ENCODE measurements at places on chromosomes 2 and 18. TPM values are rescaled to one million over a fixed set of nuclear protein-coding genes. Genes with fewer than 3 reads are reported as not detected.
A peak's percentile ranks its signal among the peaks of the same experiment; 100 is the strongest.

DNA sequence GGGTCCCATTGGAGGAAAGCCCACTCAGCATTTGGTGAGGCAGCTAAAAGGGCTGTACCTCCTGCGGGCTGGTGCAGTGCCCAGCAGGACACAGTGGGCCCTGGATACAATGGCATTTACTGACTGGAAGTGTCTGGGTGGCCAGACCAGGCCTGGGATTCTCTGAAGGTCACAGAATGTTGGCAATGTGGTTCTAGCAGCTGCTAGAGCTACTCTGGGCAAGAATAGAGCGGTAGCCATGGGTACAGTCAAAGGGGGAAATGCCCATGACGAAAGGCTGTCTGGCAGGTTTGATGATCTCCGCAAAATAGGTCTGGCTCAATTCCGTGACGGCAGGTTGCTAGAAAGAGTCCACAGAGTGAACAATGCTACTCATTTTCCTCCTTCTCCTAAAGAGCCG, 241.8 kb downstream of the AFF3 start:
- no peaks in the 10 kb centered on the region for H3K36me3 ChIP-seq
- no peak overlapping the region for H3K27ac ChIP-seq
- H3K27me3 ChIP-seq = no peaks in the 10 kb centered on the region
- no peak for DNase-seq

DNA sequence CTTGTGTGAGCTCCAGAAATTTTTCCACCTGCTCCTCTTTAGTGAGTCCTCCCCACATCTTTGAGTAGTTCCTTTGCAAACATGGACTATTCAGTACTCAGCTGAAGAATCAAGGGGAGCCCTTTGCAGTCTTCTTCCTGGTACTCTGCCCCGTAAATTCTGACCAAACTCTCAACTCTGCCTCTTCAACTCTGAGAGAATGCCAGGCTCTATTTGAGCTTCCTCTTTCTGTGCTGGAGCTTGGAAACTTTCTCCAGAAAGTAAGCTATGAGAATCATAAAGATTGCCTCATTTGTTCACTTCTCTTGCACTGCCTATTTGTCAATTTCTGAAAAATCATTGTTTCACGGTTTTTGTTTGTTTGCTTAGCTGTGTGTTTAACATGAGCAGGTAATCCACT, 7.4 kb upstream of the STAT4 start:
- H3K27ac ChIP-seq = no peak overlapping the region
- no peaks in the 10 kb centered on the region for H3K36me3 ChIP-seq
- no peak overlapping the region for H3K4me3 ChIP-seq
- no peaks in the 10 kb centered on the region for H3K27me3 ChIP-seq
- no peak for DNase-seq

- H3K4me3 ChIP-seq = no peak overlapping the region
- no peaks in the 10 kb centered on the region for H3K27me3 ChIP-seq
- H3K36me3 ChIP-seq = peaks cover 69% of the 10 kb centered on the region
- H3K27ac ChIP-seq = no peak overlapping the region
- H3K4me1 ChIP-seq = peaks cover 12% of the 10 kb centered on the region
Measured at GRCh38 chr2:151808258-151809072, 19.8 kb downstream of the ARL5A start.

GRCh38 chr2:189109921-189110397, 69.6 kb downstream of the COL5A2 start:
- H3K27me3 ChIP-seq = no peaks in the 10 kb centered on the region
- no peak overlapping the region for H3K4me3 ChIP-seq
- H3K27ac ChIP-seq = no peak overlapping the region

- H3K36me3 ChIP-seq = no peaks in the 10 kb centered on the region
- H3K4me3 ChIP-seq = no peak overlapping the region
- no peak overlapping the region for H3K27ac ChIP-seq
Measured at GRCh38 chr18:39380866-39381265, 1815.3 kb upstream of the CELF4 start.

GRCh38 chr18:31487246-31488015, 10.5 kb upstream of the DSG2 start:
- H3K4me3 ChIP-seq = no peak overlapping the region
- no peaks in the 10 kb centered on the region for H3K36me3 ChIP-seq
- no peaks in the 10 kb centered on the region for H3K27me3 ChIP-seq
- H3K27ac ChIP-seq = no peak overlapping the region
- DNase-seq = no peak
- no peaks in the 10 kb centered on the region for H3K4me1 ChIP-seq

- no peak overlapping the region for H3K27ac ChIP-seq
- no peaks in the 10 kb centered on the region for H3K4me1 ChIP-seq
- H3K27me3 ChIP-seq = no peaks in the 10 kb centered on the region
- H3K4me3 ChIP-seq = no peak overlapping the region
- H3K36me3 ChIP-seq = no peaks in the 10 kb centered on the region
- no peak for DNase-seq
Measured at GRCh38 chr2:170689481-170689880, 25.7 kb upstream of the SP5 start.

DNA sequence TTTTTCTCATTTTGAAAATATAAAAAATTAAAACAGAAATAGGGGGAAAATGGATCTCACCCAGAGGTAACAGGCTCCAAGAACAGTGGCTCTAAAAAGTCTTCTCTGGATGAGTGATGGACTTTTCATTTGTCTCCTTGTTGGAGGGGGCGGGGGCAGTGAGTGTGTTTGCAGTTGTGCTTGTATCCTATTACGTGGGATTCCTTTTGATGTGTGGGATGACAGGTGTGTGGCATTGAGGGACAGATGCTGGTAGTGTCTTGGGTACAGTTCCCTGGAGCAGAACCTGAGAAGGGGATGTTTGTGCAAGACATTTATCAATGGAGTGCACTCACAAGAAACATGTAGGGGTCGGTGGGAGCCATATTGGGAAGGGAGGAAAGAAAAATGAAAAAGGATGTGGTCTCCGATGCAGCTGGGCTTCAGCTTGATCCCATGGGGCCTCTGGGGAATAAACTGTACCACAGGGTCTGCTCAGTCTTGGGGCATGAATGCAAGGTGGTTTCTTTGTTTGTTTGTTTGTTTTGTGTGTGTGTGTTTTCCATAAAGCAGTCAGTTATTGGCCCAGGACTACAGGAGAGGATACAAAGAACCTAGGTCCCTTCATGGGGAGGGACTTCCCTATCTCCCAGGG, 120.0 kb upstream of the SLC35G4 start:
- H3K4me1 ChIP-seq = no peaks in the 10 kb centered on the region
- no peak overlapping the region for H3K4me3 ChIP-seq

- no peak overlapping the region for H3K4me3 ChIP-seq
- H3K4me1 ChIP-seq = peaks cover 8% of the 10 kb centered on the region
- no peak for DNase-seq
- H3K27me3 ChIP-seq = no peaks in the 10 kb centered on the region
- no peaks in the 10 kb centered on the region for H3K36me3 ChIP-seq
Measured at GRCh38 chr2:97724946-97725688, 11.7 kb downstream of the ZAP70 start.

DNA sequence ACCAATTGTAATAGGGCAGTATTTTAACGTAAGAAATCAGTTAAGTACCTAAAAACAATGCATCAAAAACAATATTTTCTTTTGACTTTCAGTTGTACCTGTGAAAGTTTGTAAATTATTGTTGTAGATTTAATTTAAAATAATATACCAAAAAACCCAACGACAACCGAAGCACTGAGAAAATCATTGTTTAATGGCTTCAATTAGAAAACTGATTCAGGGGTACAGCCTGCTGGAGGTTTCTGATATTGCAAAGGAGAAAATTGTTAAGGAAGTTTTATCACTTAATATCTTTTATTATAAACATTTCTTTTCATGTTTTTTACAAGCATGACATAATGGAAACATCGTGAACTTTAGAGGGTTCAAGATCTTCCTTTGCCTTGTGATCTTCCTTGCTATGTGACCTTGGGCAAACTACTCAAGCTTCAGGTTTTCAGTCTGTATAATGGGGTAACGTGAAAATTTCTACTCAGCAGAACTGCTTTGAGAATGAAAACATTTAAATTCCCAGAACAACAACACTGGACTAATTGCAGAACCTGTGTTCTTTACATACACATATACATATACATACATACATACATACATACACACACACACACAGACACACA, 76.3 kb upstream of the GLS start:
- H3K4me1 ChIP-seq = peaks cover 19% of the 10 kb centered on the region
- no peaks in the 10 kb centered on the region for H3K36me3 ChIP-seq
- H3K27ac ChIP-seq = no peak overlapping the region

- H3K36me3 ChIP-seq = no peaks in the 10 kb centered on the region
- H3K4me3 ChIP-seq = peak overlapping the region; percentile 25
- peak overlapping the region; percentile 65 for H3K27ac ChIP-seq
Measured at GRCh38 chr2:98757904-98758421, 27.0 kb upstream of the MGAT4A start.

Gene SCN9A
- total RNA-seq = 0.45 TPM

Gene SIX3
- total RNA-seq = not detected

Gene SRD5A2
- total RNA-seq = not detected

Gene ACADL
- total RNA-seq = not detected

All from stomach (tissue), 19 donors.